Hepatocyte (in vitro differentiated cells): ENCODE measurements at places on chromosomes 5 and 9. TPM values are rescaled to one million over a fixed set of nuclear protein-coding genes. Genes with fewer than 3 reads are reported as not detected.
A peak's percentile ranks its signal among the peaks of the same experiment; 100 is the strongest.

- DNase-seq: no peak
These were observed 16.5 kb downstream of the LVRN start for GRCh38 chr5:115978779-115979178.

TAS2R1 gene
- not detected in 2 replicates for polyA plus RNA-seq

DNA sequence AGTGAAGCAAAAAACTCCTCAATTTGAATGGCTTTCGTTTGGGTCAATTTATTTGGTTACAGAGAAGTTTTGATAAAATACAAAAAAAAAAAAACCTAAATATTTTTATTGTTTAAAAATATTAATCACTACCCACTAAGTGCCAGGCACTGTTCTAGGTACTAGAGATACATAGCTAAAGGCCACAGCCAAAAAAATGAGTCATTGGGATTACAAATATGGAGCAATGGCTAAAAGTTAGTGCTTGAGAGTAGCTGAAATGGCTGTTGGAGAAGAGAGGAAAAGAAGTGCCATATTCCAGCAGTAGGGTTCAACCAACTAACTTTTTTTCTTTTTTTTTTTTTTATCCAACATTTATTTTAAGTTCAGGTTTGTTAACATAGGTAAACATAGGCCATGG lies 130.1 kb upstream of the PTGER4 start:
- no peak for DNase-seq

DNA sequence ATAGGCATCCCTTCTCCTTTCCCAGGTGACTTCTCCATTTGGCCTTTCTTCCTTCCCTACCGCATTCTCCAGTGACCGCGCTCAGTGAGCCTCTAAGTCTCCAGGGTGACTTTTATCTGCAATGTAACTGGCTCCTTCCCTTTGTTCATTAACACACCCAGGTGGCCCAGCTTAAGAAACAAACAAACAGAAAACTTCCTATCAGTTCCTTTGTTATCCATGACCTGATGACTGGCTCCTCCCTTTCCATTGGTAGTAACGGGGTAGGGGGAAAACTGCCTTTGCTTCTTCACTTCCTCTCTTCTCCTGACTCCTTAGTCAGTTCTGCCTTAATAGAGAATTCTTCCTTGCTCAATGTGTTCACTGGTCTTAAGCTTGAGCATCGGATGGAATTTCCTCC lies 7.0 kb upstream of the SH3GL2 start:
- no peak for DNase-seq

DNA sequence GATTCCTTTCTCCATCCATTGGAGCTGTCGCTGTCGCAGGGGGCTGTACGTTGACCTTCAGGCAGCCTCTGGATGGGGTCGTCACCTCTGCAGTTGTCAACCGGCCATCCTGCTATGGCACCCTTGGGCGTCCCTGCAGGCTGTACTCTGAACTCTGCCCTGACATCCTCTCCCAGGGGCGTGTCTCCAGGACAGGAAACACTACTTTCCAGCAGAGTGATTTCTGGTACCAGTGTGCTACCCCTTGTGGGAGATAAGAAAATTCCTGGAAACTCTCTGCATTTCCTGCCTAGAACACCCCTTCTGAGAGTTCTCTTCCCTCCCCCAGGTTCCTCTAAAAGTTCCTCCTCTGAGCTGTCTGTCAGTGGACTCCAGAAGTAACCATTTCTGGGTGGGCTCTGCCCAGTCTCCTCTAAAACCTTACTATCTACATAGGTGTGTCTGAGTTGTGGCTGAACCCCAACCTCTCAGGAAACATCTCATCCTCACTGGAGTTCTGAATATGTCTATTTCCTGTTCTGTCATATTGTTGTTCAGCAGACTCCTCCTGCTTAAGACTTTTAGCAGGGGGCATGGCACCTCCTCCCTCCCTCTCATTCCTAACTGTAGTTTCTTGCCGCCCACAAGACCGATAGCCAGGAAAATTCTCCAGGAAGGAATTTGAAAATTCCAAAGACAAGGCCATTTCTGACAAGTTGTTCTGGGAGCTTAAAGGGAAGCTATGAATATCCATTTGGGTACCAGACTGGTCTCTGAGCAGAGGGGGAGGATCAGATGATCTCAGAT lies 145.3 kb upstream of the RASEF start:
- no peak for DNase-seq

CCL27 gene
- polyA plus RNA-seq: 0.81 TPM in 1 of 2 replicates, not detected in the other

- DNase-seq: no peak
These were observed 8.3 kb upstream of the WDR5 start for GRCh38 chr9:134127616-134128015.

IFNA21 gene
- polyA plus RNA-seq: not detected in 2 replicates

FRMPD1 gene
- polyA plus RNA-seq: 0.36 and 1.2 TPM in 2 replicates

SAXO1 gene
- polyA plus RNA-seq: 0.04 and 0.17 TPM in 2 replicates

GRCh38 chr5:34015120-34015822 lies 7.4 kb upstream of the AMACR start:
- peak; percentile 57 for DNase-seq

- DNase-seq: no peak
These were observed 6.2 kb upstream of the ORM1 start for GRCh38 chr9:114316605-114317230.

TUBB4B gene
- 388 and 446 TPM in 2 replicates for polyA plus RNA-seq
